ENCODE measurements at places on chromosomes 3 and 15.

GRCh38 chr3:112984485-112984884 lies 6.3 kb upstream of the GTPBP8 start:
- DNase-seq: no peak

- no peak for DNase-seq
Measured at GRCh38 chr3:124700880-124701684, 29.2 kb upstream of the UMPS start.

GRCh38 chr3:128456776-128457715 lies 9.6 kb downstream of the DNAJB8 start:
- no peak for DNase-seq

GRCh38 chr15:91530956-91531582 lies 322.4 kb upstream of the SLCO3A1 start:
- DNase-seq: no peak

- DNase-seq: no peak
Measured at GRCh38 chr15:67218428-67218827, 36.0 kb downstream of the AAGAB start.

GRCh38 chr15:82858932-82859331 lies 49.5 kb downstream of the WHAMM start:
- no peak for DNase-seq

GRCh38 chr3:35648347-35648746 lies 9.0 kb downstream of the ARPP21 start:
- no peak for DNase-seq

- no peak for DNase-seq
Measured at GRCh38 chr15:58285212-58285920, 146.4 kb upstream of the LIPC start.

DNA sequence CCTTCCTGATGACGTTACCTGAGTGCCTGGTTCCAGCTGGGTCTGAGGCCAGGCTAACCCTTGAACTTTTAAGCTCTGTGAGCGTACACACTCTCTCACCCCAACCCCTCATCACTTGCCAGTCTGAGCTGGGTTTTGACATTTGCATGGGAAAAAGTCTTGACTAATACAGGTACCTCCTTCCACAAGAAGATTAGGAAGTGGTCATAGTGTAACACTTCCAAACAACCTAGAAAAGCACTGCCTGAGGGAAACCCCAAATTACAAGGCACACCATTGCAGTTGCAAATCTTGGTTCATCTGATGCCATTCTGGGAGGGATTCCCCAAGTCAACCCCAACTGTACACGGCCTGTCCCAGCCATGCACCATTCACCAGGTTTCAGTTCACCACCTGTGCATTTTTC lies 499.8 kb downstream of the FOXP1 start:
- DNase-seq: peak; percentile 51

DNA sequence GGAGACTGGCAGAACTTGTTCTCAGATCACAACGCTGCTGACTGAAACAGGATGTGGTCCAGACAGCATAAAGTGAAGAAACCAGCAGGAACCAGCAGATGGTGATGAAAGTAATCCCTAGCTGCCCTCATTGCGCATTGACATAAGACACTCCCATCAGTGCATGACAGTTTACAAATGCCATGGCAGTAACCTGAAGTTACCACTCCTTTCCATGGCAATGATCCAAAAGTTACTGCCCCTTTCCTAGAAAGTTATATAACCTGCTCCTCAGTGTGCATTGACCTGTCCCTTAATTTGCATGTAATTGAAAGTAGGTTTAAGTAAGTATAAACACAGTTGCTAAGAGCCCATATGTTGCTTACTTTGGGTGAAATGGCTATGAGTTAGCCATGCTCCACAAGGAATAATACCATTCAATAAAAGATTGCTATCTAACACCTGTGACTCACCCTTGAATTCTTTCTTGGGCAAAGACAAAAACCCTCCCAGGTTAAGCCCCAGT lies 149.1 kb upstream of the CD96 start:
- DNase-seq: no peak

GRCh38 chr3:155368786-155369185 lies 75.3 kb upstream of the STRIT1 start:
- no peak for DNase-seq

DNA sequence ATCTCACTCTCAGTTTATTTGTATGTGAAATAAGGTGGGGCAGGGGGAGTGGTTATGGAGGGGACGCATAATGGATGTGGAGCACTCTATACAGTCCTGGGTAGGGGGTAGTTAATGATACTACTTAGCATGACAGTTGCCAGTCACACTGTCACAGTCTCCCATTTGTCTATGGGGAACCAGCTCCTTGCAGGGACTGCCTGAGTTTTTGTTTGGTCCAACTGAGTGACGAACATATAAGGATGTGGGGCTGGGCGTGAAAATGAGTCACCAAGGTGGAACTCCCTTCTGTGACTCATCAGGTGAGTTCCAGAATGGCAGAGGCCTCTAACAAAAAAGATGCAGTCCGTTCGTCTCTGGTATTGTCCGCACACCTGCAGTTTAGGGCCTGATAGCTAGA lies 235.3 kb upstream of the ST8SIA2 start:
- no peak for DNase-seq

- DNase-seq: no peak
Measured at GRCh38 chr3:143210141-143210540, 90.6 kb downstream of the CHST2 start.

- DNase-seq: no peak
Measured at GRCh38 chr3:73663495-73663894, 38.8 kb upstream of the PDZRN3 start.

DNA sequence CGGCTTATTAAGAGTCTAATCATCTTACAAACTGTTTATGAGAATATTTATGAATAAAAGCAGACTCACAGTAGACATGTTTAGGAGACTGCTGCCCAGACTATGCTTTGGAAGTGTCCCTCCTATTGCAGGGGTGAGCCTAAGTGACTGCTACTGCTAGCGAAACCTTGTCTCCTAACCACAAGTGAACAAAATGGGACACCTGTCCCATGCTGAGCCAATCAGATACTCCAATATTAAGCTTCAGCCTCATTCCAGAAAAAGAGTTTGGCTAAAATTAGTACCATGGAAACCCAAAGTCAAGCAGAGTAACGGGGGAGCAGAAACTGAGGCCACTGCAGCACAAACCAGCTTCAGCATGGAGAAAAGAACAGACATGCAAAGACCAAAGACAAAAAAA lies 4.6 kb downstream of the DENND6A start:
- no peak for DNase-seq

DNA sequence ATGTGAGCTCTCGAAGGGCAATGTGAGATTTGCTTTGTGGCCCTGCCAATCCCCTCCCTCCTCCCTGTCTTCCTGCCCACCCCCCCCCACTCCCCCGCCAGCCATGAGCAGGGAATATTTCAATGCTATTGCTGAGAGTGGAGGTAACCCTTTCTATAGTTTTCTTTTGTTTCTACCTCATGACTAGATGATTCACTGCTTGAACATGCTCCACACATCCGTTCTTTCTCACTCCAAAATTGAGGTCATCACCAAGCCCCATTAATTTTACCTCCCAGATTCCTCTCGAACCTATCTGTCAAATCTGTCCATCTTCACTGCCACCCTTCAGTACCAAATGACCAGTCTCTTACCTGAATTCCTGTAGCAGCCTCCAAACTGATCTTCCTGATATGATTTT lies 12.2 kb downstream of the ZNF774 start:
- DNase-seq: no peak

- peak; percentile 67 for DNase-seq
Measured at GRCh38 chr15:60548101-60548500, 69.2 kb upstream of the ICE2 start.
